Midbrain (tissue), 1 donor: ENCODE measurements at places on chromosomes 2 and 18.
A peak's percentile ranks its signal among the peaks of the same experiment; 100 is the strongest.

DNA sequence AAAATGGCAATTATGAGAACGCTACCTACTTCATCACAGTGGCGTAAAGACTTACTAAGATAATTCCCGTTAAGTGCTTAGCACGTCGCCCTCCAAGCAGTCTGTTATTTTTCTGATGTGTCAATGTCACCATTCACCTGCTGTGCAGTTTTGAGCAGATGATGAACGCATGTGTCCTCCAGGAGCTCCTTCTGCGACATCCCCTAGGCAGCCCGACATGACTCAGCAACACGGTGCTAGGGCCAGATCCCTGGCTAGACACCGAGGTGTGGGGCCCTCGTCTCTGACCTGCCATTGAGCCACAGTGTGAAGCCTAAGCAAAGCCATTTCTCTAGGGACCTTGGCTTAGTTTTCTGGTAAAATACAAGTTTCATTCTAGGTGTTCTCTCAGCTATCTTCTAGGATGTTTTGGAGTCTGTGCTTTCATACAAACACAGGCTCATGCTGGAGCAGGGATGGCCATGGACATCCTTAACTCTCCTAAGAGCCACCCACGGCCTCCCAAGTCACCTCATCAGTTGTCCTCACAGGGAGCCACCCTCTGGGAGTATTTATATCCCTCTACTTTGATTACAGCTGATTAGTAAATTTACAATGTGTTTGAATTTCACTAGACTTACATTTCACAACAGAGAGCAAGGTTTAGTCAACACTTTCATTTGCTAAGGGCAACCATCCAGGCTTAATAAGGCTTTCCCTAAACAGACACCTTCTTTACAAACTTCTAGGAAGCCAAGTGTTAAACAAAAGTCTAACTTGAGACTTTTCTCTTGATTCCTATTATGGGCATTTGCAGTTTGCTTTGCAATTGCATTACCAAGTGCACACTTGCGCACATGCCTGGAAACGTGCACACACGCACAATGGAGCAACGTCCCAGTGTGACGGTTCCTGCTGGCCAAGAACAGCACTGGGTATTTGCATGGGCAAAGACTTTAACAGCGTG lies 376.8 kb upstream of the ID2 start:
- no peak for DNase-seq

DNA sequence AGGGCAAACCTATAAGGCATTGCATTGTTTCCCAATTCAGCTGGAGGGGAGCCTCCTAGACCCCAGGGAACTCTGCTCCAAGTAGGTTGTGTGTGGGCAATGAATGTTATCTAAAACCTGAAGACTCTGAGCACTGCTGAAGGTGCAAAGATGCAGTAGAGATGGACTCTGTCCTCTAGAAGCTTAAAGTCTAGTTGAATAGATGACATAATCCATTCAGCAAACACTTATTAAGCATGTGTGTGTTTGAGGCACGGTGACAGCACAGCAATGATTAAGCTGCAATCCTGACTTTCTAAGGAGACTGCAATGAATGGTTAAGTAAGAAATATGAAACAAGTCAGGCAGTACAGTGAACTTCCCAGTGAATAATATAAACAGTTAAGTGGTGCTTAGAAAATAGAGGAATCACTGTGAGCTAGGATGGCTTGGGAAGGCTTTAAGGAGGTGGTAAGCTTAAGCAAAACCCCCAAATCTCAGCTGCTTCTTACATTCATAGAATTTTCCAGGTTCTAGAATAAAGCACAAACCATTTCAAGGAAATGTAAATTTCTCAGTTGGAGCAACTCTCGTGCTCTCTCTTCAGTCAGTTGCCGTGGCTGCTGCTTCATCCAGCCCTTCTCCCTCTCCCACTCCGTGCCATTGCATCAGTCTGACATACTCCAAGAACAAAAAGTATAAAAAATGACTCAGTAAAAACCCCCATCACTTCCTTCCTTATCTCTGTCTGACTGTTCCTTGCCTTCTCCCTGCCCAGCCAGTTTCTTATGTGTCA lies 19.1 kb downstream of the MXD1 start:
- DNase-seq = no peak

- DNase-seq = peak; percentile 59
Observed at GRCh38 chr18:23369266-23369665, 83.8 kb upstream of the RIOK3 start.

DNA sequence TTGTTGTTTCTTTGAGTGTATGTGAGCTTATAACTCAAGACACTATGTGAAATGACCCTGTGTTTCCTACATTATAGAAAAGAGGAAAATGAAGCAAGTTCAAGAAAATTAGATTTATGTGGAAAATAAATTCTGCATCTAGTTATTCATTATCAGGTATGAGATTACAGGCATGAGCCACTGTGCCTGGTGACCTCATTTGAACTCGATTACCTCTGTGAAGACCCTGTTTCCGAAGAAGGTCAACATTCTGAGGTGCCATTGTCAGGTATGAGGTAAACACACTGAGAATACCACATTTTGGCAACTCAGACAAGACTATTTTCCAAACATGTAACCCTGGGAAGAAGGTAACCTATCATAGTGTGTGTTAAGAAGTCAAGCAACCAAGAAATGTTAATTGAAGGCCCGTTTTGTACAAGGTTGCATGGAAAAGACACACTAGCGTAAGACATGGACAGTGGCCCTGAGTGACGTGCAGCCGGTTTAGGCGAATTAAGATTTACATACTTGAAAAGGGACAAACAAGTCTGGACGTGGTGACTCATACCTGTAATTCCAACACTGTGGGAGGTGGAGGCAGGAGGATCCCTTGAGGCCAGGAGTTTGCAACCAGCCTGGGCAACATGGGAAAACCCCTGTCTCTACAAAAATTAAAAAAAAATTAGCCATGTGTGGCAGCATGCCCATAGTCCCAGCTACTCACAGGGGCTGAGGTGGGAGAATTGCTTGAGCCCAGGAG lies 186.6 kb downstream of the NEDD4L start:
- DNase-seq = no peak

DNA sequence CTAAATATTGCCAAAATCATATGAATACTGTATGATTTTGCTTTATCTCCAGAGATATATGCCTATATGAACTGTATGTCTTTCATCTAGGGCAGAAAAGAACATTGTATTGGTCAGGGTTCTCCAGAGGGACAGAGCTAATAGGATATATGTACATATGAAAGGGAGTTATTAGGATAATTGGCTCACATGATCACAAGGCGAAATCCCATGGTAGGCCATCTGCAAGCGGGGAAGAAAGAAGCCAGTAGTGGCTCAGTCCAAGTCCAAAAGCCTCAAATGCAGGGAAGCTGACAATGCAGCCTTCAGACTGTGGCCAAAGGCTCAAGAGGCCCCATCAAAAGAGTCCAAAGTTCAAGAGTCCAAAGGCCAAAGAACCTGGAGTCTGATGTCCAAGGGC lies 209.9 kb downstream of the RNF144A start:
- no peak for DNase-seq

DNA sequence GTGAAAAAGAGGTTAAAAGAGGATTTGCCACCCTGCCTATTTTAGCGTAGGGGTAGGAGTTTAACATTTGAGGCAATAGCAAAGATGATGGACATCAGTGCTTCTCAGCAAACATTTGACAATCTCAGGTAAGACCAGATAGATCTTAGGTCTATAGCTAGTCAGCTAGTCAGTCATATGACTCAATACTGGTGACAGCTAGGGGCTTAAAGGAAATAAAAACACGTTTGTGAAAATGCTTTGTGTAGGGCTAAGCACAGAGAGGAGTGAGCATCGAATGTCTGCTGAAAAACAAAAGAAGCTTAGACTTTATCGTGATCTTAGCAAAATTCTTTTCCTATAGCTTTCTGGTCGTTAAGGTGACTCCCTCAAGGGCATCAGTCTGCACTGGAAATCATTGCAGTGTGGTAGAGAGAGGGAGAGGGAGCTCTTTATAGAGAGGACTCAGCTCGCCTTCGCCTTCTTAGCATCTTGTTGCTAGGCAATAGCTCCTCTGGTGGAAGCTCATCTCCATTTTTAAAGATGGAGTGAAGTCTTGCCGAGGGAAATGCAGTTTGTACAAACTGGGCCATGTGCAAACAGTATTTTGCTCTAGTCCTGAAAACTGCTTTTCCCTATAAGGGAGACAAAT lies 62.8 kb upstream of the SLC38A11 start:
- DNase-seq = peak; percentile 41

- peak; percentile 74 for DNase-seq
Observed at GRCh38 chr2:111919794-111920608, 21.6 kb downstream of the MERTK start.

DNA sequence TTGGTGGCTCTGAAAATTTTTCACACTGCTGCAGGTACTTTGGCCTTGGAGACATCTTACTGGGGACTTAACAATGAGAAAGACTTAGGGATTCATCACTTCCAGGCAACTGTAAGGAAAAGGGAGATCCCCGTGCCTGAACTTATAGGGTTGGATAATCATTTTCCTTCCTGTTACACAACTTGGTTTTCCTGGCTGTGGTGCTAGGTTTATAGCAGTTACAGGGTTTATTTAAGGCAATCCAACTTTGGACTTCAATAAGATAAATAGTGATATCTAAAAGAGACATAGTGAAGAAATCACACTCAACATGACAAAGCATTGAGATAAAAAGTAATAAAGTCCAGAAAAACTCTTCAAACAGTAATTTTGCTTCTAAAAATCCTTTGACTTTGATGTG lies 70.2 kb upstream of the RAPH1 start:
- no peak for DNase-seq

- DNase-seq = no peak
Observed at GRCh38 chr2:132937629-132938028, 267.6 kb upstream of the LYPD1 start.

GRCh38 chr18:49621301-49621700 lies 59.4 kb downstream of the LIPG start:
- no peak for DNase-seq

- DNase-seq = no peak
Observed at GRCh38 chr2:142722086-142722485, 155.4 kb upstream of the KYNU start.

DNA sequence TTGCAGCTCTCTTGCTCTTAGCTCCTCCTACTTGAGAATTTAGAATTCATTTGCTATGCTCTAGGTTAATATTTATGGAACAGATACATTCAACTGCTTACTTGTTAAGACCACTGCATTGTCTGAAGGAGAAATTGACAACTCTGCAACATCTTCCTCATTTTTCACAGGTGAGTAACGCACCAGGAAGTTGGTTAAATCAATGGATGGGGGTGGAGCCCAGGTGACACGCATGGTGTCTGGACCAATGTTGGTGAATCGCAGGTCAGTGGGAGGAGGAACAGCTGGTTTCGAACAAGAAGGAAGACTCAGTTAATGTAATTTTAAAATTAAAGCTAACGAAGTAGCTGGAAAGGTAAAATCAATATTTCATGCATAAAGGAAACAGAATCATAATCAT lies 44.3 kb downstream of the FN1 start:
- no peak for DNase-seq

DNA sequence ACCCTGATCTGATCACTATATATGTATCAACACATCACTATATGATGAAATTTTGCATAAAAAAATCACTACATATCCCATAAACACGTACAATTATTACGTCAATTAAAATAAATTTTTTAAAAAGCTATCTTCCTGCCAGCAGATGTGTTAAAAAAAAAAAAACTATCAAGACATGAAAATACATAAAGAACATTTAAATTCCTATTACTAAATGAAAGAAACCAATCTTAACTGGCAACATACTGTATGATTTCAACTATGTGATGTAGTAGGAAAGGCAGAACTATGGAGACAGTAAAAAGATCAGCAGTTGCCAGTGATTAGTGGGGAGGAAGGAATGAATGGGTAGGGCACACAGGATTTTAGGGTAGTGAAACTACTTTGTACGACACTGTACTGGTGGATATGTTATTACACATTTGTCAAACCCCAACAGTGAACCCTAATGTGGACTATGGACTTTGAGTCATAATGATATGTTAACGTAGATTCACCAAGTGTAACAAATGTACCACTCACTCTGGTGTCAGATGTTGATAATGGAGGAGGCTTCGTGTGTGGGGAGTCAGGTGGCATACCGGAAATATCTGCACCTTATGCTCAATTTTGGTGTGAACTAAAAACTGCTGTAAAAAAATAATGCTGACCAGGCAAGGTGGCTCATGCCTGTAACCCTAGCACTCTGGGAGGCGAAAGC lies 27.4 kb downstream of the USP34 start:
- no peak for DNase-seq

DNA sequence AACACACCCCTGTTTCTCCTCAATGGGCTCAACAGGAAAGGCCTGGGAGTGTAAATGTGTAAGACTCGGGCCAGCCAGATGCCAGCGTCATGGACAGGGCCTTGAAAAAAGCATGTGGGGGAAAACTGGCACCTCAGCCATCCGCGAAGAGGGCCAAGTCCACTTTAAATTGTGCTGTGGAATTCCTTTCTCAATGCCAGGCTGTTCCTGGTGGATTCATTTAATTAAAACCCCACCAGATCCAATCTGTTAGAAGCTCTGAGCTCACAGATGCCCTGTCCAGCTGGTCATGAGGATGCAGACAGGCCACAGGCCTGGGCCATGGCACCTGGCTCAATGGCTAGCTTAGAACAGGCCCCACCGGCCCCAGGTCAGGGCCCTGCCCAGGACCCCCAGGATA lies 24.8 kb downstream of the KCNK3 start:
- DNase-seq = no peak

GRCh38 chr2:134976074-134976702 lies 57.6 kb downstream of the CCNT2 start:
- DNase-seq = no peak

DNA sequence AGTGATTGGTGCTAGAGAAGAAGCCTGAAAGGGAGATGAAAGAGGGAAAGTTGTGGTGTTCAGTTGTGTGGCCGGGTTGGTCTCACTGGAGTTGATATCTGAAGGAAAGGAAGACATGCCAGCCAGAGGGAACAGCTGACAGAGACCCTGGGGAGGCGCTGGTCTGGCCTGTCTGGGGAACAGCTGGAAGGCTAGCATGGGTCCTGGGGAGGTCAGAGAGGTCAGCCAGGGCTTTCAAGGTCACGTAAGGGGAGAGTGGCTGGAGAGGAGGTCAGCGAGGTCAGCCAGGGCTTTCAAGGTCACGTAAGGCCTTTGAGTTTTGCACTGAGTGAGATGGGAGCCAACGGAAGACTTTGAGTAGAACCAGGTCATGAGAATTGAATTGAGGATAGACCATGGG lies 11.0 kb downstream of the DYSF start:
- no peak for DNase-seq

DNA sequence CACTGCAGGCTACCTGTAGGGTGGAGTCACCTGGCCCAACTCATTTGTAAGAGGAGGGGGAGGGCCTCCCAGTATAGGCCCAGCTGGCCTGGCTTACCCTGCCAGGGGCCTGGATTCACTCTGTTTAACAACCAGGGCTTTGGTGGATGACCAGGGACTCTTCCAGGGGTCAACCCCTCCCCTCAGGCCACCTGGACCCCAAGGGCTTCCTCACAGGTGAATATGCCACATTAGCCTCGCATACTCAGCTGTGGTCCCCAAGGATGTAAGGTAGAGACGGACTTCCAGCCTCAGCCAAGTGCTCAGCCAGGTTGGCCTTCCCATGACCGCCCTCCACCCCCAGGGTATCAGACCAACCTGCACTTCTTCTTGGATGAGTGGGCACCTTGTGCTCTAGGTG lies 8.8 kb upstream of the SH3RF3 start:
- no peak for DNase-seq

- no peak for DNase-seq
Observed at GRCh38 chr2:9030190-9030589, 26.7 kb upstream of the MBOAT2 start.
